ENCODE measurements at places on chromosomes 1 and 21.

DNA sequence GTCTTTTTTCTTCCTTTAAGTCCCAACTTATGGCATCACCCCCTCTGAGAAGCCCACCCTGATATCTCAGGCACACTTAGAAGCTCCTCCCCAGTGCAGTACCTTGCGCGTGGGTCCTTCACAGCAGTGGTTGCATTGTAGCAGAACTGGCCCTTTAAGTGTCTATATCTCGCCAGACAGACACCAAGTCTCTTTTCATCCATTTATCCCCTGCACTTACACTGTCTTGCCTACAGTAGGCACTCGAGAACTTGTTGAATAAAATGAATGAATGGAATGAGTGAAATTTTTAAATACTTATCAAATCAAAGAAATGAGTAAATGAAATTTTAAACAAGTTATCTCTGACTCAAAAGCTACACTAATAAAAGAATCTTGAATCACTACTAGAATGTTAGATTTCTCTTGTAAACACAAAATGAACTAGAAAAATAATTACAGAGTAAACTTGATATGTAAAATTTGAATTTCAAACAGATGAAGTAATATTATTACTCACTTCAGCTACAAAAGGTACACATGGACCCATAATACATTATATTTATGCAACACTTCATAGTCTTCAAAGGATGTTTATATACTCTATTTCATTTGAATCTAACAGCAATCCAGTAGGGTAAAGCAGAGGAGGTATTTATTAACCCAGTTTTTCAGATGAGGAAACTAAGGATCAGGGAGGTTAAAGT lies 54.7 kb upstream of the MAN1A2 start:
- DNase-seq, result no peak

GRCh38 chr1:224730965-224731364 lies 114.8 kb downstream of the CNIH3 start:
- DNase-seq, result peak; percentile 47

GRCh38 chr1:9592510-9593075 lies 3.9 kb downstream of the TMEM201 start:
- no peak for DNase-seq

GRCh38 chr1:222096883-222097282 lies 355.0 kb upstream of the DUSP10 start:
- DNase-seq, result no peak

- DNase-seq, result no peak
These were observed 37.8 kb upstream of the EFHD2 start for GRCh38 chr1:15371610-15372545.

GRCh38 chr1:241611063-241611462 lies 29.1 kb downstream of the CHML start:
- peak; percentile 44 for DNase-seq

DNA sequence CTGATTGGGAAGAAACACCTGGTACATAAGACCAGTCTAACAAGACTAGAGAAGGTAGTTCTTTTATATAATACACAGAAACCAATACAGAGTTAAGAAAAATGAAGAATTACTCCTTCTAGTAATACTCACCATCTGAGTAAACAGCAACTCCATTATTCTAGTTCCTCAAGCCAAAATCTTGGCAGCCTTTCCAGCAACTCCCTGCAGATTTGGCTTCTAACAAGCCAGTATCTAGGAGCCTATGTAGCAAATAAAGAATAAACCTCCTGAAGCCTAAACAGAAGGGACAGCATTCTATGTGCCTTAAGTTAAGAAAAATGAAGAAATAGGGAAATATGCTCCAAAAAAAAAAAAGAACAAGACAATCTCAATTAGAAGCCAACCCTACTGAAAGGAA lies 24.5 kb downstream of the ERO1B start:
- no peak for DNase-seq

DNA sequence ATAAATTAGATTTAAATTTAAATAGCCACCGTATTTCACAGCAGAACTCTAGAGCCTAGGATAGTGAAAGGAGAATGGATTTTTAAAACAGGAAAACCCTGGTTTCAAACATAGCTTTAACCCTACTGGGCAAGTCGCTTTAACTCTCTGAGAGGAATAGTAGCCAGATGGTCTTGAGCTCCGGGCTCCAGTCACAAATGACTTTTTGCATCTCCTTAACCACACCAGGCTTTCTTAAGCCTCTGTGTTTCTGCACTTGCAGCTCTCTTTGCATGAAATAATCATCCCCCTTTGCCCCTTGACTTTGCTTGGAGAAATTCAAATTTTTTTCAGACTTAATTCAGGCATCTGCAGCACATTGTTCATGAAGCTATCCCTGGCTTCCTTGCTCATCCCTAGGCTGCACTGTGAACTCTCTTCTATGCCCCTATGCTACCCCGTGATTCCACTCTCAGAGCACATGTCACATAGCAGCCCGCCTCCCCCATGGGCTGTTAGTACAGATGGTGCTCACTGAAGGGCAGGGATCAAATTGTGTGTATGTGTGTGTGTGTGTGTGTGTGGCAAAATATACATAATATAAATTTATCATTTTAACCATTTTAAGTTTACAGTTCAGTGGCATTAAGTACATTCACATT lies 68.8 kb upstream of the DAB1 start:
- DNase-seq, result no peak

GRCh38 chr1:94270801-94271203 lies 33.4 kb upstream of the ARHGAP29 start:
- DNase-seq, result peak; percentile 62

GRCh38 chr1:18634276-18634675 lies 3.6 kb downstream of the PAX7 start:
- DNase-seq, result no peak

DNA sequence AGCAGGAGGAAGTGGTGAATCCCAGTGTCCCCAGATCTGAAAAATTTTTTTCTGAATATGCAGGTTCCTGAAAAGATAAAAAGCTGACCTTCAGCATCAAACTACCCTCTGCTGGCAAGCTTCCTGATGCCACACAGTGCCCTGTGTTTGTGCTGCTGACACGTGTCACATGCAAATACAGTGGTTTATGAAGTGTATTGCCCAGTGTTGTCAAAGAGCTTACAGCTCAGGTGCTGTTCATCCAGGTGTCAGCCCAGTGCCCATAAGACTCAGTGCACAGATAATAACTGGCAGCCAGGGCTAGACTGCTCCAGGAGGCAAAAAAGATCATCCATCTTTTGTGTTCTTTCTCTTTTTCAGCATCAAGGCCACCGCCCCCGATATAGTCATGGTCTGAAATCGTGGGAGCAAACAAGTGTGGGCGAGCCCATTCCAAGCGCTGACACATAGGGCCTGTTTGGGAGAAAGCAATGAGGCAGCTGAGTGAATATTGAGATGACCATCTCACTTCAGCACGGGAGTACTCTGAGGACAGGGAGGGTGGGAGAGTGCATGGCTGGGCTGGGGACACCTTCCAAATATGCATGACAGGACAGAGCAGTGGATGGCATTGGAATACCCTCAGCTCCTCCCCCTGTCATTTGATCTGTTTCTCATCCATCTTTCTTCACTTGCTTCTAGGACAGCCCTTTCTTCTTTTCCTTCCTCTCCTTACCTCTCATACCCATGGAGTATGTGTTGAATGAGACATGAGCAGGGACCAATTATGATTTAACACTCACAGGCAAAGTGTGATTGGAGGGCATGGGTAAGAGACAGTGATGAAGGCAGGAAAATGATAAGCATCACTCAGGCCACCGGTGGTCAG lies 6.4 kb upstream of the KCNK1 start:
- no peak for DNase-seq

DNA sequence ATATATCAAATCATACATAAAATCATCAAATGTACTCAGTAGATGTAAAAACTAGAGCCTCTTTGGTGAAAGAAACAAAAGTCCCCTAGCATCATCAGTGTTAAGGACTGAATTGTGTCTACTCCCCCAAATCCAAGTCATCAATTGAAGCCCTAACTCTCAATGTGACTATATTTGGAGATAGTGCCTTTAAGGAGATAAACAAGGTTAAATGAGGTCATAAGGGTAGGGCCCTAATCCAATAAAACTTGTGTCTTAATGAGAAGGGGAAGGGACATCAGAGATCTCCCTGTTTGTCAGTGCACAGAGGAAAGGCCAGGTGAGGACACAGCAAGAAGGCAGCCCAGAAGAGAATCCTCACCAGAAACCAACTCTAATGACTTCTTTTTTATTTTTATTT lies 33.5 kb downstream of the USP24 start:
- no peak for DNase-seq

DNA sequence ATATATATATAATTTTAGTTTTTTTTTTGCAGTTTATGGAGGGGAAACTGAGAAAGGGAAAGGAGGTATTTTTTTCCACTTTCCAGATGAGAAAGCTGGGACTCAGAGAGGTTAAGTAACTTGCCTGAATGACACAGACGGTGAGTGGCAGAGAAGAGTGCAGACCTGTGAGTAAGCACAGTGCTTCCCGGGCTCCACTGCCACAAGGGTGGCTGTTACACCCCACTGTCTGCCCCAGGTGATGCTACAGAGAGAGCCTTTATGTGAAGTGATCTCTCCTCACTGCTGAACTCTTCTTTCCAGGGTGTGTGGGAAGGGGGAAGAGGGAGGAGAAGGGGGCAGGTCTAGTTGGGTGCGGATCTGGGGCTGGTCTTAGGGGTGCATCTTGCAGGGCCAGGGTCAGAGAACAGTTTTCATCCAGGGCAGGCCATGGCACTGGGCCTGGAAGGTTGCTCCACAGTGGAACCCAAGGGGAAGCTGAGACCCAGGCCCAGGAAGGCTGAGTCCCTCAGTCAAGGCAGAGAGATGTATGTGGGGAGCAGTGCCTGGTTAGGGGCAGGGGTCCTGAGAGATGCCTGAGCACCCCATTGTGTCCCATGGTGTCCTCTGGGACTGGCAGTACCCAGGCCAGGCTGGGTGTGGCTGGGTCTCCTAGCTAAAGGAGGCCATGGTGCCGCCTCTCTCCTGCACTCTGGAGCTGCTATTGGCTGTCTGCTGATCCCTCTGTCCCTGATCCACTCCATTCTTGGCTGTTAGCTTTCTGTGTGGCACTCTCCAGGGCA lies 357.5 kb downstream of the PTPRU start:
- DNase-seq, result no peak

DNA sequence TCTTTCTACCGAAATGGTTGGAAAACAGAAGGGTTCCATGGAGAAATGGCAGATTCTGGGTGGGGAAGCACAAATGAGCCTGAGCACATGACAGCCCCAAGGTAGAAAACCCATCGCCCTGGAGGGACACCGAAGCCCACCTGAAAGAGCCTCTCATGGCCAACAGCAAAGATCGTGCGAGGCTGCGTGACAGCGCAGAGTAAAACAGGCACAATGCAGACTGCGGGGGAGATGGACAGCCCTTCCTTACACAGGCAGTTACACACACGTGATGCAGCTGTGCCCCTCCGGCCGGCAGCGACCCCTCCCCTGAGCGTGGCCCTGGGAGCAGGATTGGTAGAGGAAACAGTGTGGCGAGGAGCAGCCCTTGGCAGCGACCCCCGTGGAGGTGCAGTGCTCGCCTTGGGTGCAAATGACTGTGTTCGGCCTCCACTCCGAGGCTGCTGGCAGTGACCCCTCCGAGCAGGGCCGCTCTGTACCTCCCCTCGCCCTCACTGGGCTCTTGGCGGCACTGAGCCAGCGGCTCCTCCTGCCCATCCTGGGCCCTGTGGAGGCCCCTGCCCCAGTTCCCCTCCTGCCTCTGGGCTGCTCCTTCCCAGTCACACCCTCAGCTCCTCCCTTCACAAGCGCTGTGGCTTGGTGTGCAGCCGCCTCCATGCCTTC lies 120.9 kb upstream of the COL6A1 start:
- no peak for DNase-seq

DNA sequence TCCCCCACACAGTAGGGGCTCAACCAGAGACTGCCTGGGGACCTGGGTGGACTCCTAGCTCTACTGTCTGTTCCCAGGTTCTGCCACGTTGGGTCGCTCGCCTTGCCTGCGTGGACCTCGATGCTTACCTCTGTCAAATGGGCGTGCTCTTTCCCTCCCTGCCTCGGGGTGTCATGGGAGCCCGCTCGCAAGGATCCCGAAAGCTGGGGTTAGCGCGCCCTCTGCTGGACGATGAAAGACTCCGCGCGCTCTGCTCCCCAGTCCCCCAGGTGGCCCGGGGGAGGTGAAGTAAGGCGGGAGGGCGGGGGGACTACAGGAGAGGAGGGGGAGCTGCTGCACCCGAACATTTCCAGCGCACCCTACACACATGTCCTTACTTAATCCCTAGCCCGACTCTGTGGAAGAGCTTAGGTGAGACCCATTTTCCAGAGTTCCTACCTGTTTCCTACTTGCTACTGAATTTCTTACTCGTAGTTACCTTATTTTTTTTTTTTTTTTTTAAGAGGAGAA lies 2.3 kb upstream of the BSND start:
- DNase-seq, result peak; percentile 36

GRCh38 chr1:204418174-204419063 lies 6.8 kb upstream of the PPP1R15B start:
- no peak for DNase-seq

DNA sequence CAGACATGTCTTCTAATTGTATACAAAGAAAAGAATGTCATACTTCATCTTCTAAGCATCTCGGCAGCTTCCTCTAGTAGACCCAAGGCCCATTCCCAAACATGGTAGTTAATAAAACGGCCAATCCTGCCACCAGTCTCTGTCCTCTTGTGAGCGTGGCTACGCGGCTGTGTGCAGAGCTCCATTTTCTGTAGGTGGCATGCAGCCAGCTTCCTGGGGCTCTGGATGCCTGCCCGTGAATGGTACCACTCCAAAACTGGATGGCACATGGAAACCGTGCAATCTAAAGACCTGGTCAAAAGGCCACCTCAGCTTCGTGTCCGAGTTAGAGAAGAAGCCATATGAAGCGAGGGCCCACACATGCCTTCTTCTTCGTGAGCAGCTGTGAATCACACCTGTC lies 110.7 kb downstream of the SIPA1L2 start:
- no peak for DNase-seq

DNA sequence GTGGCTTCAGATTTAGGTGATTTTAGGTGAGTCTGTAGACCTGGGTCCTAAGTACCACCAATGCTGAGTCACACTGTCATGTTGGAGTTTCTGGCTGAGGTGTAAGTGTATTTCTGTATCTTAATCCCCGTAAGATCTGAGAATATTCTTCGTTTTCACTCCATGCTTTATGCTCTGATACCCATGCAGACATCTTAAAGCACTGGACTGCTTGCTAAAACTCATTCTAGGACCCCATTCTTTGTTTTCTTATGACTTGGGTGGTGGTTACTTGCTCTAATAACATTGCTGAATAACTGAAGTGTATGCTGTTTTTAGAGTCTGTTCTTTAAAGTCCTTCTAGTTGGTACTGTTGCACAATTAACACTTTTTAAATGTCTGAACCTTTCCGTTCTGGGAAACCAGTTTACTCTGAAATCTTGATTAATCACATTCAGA lies 36.6 kb downstream of the CDC42 start:
- DNase-seq, result no peak

- DNase-seq, result no peak
These were observed 23.5 kb upstream of the RPL5 start for GRCh38 chr1:92808381-92808780.
